ENCODE measurements at places on chromosomes 11 and 22.
A peak's percentile ranks its signal among the peaks of the same experiment; 100 is the strongest.

- DNase-seq, result no peak
Observed at GRCh38 chr11:45265969-45266675, 20.0 kb downstream of the SYT13 start.

DNA sequence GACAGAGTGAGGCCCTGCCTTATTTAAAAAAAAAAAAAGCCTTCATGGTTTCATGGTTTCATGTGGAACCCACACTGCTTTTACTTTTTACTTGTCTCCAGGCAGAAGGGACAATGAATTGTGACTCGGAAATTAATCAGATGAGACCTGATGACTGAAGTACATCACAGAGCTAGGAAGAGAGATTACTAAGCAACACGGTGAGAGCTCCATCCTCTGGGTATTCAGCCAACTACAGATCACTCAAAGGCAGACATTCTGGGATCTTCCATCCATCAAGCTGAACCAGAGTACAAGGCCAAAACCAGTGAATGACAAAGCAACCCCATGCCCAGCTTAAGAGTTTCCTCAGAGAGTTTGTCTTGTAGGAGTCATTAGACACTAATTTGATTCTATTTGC lies 433.2 kb downstream of the SOX6 start:
- no peak for DNase-seq

DNA sequence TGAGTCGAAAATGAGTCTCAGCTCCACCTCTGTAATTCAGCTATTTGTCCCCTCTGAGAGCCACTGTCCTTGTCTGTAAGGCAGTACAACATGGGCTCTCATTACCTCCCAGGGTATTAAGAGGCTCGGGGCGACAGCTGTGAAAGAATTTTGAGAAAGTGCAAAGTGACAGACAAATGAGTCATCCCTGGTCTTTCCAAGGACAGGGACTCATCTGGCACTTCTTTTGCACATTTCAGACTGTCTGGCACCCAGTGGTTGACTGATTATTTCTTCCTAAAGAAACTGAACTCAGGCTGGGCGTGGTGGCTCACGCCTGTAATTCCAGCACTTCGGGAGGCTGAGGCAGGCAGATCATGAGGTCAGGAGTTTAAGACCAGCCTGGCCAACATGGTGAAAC lies 62.1 kb upstream of the ARFGAP3 start:
- no peak for DNase-seq

GRCh38 chr11:68973219-68973618 lies 7.6 kb downstream of the MRGPRD start:
- DNase-seq, result no peak

- DNase-seq, result no peak
Observed at GRCh38 chr11:69409812-69410645, 71.4 kb upstream of the LINC01488 start.

GRCh38 chr22:39808081-39808480 lies 85.5 kb downstream of the ENTHD1 start:
- peak; percentile 4 for DNase-seq

DNA sequence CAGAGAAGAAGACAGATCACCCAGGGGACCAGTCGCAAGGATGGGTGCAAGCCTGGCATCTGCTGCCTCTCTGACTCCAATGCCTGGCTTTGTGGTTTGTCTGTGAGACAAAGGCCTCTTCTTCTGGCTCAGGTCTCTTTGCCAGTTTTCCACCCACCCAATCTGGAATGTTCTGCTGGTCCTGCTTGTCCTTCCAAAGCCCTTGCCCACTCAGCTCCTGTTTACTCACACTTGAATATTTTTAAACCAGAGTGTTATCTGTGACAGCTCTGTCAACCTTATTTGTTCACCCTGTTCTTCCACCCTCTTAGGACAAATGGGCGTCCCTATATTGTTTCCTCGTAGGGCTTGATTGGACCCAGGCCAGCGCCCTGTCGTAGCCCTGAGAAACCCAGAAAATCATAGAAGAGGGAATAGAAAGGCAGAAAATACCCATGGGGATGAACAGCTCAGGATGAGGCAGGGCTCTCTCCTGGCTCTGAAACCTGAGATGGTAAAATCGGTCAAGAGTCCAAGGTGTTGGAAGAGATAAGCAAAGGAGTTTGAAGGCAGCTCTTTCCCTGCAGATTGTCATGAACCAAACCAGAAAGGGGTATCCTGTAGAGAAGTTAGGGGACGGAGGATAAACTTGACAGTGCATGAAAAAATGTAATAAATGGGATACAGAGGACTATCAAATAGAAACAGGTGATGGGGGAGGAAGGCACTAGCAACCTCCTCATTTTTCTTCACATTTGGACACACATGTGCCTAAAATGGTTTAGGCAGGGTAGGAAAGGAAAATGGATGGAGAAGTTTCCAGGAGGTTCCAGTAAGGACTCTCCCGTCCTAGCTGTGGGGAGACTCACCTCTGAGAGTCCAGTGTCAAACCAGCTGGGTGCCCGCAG lies 651 bp downstream of the CRYAB start:
- DNase-seq, result no peak

GRCh38 chr11:67489885-67490726 lies 7.3 kb downstream of the AIP start:
- no peak for DNase-seq

GRCh38 chr11:61587541-61587941 lies 6.7 kb upstream of the SYT7 start:
- peak; percentile 14 for DNase-seq

GRCh38 chr11:66953081-66953833 lies 4.9 kb downstream of the PC start:
- no peak for DNase-seq

- DNase-seq, result no peak
Observed at GRCh38 chr11:131598305-131598704, 227.9 kb downstream of the NTM start.

- no peak for DNase-seq
Observed at GRCh38 chr11:94303966-94304958, at the start of gene IZUMO1R. TSS of gene IZUMO1R (plus strand) at chr11:94304580. CDS start at chr11:94305637, 1,057 bp downstream.

GRCh38 chr22:46061124-46061500 lies 84.2 kb upstream of the WNT7B start:
- no peak for DNase-seq

GRCh38 chr22:49887702-49888101 lies 30.5 kb downstream of the ALG12 start:
- no peak for DNase-seq

GRCh38 chr11:61757213-61757862 lies 4.9 kb downstream of the MYRF start:
- no peak for DNase-seq

GRCh38 chr11:47051217-47051616 lies 114.7 kb downstream of the CSTPP1 start:
- DNase-seq, result no peak

- no peak for DNase-seq
Observed at GRCh38 chr22:41425660-41426365, 20.8 kb downstream of the TOB2 start.

DNA sequence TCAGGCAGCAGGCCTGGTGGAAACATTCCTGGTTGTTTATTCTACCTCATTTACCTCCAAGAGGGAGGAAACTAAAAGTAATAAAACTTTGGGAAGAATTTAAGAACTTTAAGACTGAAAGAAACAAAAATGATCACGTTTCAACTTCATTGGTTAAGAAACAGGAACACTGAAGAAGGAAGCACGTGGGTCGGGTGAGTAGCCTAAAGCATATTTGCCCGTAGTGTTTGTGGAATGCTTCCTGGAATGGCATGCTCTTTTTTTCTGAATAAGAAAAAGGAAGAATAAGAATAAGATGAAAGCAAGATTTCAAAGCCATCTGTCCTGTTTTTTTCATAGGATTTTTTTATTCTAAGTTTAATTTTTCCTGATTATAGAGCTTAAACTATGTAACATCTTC lies 83.1 kb downstream of the WNT11 start:
- DNase-seq, result no peak

DNA sequence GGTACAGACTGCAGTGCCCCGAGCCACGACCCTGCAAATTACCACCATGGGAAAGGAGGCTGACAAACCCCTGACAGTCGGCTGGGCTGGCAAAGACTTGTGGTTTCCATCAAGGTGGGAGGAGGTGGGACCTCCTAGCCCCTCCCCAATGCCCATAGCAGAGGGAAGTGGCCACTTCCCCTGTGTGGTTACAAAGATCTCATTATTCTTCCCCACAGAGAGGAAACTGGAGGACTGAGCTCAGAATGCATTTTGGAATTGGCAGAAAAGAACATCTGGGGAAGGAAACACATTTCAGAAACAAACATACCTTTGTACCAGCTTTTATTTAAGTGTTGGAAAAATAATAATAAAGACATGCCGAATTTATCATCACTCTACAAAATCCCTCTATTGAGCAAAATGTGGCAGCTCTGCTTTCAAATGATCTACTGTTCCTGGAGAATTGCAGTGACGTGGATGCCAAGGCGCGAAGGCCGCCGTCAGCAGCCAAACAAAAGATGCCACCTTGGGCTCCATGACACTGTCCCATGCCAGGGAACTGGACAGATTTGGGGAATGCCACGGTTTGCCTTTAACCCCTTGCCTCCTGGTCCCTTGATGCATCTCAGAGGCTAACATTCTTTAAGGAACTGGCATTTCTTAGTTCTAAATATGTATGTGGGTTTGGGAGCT lies 169.6 kb downstream of the CRYBB2 start:
- DNase-seq, result no peak

DNA sequence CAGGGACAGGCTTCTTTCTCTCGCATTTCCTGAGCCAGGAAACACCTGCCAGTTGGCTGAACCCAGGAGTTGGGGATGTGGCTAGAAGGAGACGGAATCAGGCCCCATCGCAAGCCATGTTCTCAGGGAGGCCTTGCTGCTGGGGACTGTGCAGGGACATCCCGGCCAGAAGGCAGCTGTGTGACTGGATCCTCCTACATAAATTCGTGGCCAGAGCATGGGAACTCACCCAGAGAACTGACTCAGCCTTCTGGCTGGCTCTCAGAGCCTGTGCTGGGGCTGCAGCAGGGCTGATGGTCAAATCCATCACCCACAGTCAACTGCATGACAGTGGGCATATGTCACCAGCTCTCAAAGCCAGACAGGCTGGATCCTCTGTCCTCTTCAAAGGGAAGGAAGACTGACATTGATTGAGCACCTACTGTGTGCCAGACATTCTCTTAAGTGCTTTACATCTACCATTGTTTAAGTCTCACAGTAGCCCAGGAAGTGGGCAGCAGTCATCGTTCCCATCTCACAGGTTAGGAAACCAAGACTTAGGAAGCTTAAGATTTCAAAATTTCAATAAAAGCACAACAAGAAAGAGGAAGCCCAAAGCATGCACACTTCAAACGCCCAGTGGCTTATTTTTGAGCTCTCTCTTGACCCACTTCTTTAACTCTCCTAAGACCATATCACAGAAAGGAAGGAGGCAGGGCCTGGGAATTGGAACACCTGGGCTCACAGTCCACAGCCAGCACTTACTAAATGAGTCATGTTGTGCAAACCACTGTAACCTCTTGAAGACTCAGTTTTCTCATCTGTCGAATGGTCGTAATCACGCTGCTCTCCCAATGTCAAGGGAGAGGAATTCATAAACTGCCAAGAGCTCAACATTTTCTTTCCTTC lies 30.9 kb upstream of the CACNG2 start:
- DNase-seq, result no peak

GRCh38 chr22:27853424-27853823 lies 51.9 kb upstream of the MN1 start:
- DNase-seq, result no peak

Measured in T-helper 9 cell (primary cell).